ENCODE measurements at places on chromosomes 1 and 21.

- DNase-seq, result no peak
Observed at GRCh38 chr1:56191369-56191768, 388.0 kb downstream of the PLPP3 start.

DNA sequence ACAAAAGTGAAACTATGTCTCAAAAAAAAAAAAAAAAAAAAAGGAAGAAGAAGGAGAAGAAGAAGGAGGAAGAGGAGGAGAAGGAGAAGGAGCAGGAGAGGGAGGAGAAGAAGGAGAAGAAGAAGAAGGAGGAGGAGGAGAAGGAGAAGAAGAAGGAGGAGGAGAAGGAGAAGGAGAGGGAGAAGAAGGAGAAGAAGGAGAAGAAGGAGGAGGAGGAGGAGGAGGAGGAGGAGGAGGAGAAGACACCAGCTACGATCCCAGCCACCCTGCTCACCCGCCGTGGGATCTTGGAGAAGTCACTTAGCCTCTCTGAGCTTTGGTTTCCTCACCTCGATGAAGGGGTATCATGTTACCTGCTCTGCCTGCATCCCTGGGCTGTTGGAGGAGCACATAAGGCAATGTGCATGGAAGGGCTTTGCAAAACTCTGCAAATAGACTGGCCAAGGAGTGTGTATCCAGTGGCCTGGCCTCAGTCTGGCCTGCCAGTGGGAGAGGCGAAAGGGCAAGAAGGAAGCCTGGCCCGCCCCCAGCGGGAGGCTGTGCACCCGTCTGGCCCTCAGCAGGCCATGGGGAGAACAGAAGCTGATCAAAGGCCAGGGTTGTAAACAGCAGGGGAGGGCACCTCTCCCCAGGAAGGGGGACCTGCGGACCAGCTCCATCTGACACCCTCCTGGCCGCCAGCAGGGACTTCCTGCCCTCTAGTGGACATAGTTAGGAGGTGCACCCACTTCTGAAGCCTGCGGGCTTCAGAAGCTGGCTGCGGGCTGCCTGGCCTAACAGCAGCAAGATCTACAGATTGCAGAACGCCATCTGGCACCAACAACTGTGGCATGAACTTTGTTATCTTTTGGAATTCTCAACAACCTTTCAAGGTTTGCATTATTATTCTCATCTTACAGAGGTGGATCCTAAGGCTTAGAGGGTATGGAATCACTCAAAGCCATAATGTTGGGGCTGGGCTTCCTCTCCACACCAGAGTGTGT is 19.2 kb upstream of the CDK18 start:
- DNase-seq, result peak; percentile 90

- no peak for DNase-seq
Observed at GRCh38 chr21:15164273-15164672, 99.5 kb upstream of the NRIP1 start.

GRCh38 chr1:185112356-185112755 is 44.4 kb downstream of the TRMT1L start:
- DNase-seq, result no peak

GRCh38 chr1:175481126-175482070 is 262.0 kb downstream of the TNR start:
- DNase-seq, result peak; percentile 36

DNA sequence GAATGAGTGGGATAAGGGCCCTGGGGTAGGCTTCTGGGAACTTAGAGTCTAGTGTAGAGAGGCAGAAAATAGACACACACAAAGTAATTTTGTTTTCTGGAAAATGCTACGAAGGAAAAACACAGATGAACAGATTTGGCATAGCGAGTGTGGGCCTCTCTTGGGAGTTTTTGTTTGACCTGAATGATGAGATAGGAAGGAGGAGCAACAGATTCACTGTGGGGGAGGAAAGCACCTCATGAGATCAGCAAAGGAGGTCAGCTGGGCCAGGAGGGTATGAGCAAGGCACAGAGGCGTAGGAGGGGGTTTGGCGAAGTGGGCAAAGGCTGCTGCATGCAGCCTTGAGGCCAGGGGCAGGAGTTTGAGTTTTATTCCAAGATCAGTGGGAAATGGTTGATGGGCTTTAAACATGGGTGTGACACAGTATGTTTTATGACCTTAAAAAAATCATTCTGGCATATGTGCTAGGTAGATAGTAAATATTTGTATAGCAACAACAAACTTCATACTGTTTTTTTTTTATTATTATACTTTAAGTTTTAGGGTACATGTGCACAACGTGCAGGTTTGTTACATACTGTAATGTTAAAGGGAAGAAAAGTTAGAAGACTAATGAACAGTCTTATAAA is 57.9 kb downstream of the FGGY start:
- DNase-seq, result peak; percentile 42

DNA sequence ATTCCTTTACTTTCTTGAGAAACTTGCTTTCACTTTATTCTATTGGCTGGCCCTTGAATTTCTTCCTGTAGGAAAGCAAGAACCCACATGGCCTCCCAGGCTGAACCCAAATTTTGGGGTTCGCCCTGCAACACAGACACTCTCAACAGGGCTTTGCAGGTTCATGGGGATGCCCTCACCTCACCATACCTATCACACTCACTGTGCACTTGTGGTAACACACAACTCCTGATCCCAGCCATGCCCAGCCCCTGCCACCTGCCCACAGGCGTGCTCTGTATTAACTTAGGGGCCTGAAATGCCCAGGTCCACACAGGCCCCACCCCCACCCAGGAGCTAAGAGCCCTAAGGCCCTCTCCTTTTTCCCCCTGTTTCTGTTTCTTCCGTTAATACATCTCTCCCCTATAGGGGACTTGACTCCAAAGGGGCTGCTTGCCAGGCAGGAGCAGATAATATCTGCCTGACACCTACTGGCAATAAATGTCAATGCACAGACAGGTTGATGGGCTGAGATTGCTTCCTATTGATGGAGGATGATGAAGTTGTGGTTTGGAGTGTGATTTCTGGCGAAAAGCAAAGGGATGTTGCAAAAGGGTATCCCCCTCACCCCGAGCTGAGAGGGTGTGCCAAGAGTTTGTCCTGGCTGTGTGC is 171.5 kb downstream of the AJAP1 start:
- DNase-seq, result peak; percentile 5

DNA sequence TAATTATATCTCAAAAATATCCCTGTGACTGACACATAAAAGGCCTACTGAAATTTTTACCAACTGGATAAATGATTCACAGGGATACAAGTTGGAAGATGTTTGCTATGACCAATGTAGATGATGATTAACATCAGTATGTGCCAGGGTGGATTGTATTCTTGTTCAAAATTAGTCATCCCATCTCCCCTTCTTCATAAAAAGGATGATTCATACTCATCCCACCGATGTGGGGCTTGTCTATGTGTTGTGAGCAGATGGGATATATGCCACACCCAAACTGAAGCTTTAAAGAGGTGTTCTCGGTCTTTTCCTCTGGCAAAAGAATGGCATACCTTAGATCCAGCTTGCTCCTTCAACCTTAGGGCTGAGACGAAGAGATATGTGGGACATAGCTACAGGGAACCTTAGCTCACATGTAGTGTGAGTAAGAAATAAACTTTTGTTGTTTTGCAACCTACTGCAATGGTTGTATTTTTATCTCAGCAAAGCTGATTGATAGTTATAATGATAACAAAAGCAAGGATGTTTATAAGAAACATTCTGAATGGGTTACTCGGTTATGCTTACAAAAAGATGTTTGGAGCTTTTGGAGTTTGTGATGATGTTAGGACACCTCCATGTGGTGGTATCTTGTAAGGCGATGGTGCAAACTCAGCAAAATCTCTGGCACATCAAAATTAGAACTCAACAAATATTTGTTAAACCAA is 29.4 kb downstream of the SPATA17 start:
- DNase-seq, result peak; percentile 14

DNA sequence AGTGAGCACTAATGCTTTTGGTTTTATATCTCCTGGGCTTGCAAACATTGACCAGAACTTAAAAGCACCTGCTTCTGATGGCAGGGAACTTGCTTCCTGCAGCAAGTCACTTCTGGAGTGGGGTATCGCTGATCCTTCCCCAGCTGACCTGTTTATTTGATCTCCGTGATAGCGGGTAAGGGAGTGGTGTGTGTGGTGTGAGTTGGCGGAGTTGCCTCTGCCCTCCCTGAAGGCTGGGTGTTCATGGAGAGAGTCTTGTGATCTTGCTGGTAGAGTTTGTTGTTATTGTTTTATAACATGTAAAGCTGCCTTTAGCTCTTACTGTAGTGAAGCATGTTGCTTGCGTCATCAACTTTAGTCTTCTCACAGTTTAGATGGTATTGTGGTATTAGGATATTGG is 3.9 kb downstream of the MFN2 start:
- no peak for DNase-seq

DNA sequence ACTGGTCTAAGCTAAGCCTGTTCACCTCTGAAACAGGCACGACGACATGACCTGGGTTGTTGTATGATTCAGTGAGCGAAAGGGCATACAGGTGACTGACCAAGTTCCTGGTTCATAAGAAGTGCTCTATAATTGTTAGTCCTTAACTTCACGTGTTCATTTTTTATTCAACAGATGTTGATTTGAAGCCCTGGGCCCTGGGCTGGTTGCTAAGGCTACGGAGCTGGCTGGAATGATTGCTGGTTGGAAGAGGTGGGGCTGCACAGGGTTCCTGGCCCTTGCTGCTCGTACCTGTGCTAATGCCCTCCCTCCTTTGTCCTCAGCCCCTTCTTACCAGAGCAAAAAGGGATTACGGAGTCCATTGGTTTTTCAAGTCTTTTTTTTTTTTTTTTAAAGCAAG is 111.3 kb upstream of the CSF3R start:
- no peak for DNase-seq

DNA sequence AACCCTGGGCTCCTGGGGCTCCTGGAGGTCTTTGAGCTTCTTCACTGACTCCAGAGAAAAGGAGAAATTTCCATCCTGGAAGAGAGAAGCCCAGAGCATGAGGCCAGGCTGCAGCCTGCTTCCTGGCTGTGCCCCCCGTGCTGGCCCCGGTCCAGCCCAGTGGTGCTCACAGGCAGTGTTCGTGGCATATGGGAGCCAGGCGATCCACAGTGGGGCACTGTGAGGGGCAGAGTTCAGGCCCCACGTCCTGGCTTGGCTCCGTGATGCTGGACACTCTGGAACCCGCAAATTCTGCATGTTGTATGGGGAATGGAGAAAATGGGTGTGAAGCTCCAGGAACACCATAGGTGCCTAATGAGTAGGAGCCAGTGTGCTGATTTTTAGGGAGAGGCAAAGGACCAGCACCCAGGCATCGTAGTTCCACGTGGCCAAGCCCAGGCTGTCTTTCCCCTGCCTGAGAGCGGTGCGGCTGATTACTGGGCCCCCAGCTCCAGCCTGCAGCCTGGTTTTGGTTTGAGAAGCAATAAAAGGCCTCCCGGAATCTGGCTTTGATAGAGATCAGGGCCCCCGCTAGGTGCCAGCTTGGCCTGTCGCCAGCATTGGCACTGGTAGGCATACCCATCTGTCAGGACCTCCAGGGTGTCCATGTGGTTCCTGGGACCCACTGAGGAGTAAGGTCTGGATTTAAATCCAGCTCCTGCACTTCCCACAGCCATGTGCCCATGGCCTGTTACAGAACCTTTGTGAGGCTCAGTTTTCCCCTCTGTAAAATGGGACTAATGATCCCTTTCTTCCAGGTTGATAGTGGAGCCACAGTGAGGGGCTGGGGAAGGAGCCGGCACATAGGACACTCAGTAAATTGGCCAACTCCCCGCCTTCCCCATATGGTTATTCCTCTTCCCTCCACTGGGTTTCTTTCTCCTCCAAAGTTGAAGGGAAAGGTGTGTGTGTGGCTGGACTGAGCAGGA is 725 bp downstream of the GUCA2A start:
- DNase-seq, result no peak

DNA sequence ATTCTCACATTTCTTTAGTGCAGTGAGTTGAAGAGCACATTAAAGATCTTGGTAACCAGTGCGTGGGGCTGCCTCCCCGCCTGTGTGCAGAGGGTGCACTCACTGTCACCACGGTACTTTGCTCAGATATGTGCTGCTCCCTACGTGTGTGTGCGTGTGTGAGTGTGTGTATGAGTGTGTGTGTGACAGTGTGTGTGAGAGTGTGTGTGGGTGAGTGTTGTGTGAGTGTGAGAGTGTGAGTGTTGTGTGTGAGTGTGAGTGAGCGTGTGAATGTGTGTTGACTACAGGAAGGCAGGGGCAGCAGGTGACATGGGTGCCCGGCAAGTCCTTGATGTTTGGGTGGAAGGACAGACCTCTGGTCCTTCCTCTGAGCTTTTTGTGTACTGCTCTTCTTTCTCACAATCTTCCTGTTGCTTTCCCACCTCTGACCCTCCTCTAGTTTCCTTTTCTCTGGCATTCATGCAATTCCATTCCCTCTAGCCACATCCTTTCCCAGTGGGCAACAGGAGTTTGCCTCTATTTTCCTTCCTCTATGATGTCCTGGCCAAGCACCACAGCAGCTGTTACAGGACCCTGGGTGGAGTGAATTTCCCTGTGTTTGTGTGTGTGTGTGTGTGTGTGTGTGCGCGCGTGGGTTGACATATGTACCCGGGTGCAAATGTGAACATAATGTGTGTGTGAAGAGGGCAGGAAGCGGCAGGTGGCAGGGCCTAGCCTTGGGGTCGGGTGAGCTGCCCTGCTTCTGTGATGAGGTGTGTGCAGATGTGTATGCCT is 19.8 kb downstream of the LHX4 start:
- DNase-seq, result no peak

GRCh38 chr1:225534135-225534534 is 106.3 kb upstream of the LBR start:
- no peak for DNase-seq

GRCh38 chr1:52693843-52694242 is 4.3 kb downstream of the COA7 start:
- DNase-seq, result no peak

DNA sequence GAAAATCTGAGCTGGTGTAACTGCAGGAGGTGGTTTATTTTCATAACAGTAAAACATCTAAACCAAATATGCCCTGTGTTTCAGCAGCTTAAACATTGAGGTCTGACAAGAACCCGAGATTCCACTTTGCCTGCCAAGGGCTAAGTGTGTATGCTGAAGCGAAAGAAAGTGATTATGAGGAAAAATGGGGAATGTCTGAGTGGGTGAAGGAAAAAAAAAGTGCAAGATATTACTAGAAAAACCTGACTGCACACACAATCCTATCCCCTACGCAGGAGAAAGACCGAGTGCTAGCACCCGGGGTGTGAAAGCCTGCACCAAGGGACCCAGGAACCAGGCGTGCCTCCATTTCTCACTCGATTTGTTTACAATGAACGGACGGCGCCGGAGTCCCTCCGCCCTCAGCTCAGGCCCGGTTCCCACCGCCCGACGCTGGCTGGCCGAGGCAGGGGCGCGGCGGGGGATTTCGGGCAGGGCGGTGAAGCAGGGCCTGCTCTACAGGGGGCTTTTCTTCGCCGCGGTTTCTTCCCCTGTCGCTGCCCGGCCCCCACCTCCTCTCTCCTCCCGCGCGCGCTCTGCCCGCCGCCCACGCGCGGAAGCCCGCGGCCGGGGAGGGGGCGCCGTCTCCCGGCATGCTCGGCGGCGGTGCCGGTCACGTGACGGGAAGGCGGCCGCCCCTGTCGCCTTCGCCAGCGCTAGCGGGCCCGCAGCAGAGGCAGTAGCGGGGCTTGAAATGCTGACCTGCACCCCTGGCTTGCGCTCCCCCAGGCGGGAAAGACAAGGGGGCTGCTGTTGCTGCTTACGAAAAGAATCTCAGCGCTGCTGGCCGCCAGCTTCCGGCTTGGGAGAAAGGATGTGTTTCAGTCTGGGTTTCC is 35.9 kb downstream of the ITPKB start:
- peak; percentile 57 for DNase-seq
